ENCODE measurements at places on chromosomes 7 and 10.

- no peak for DNase-seq
Observed at GRCh38 chr10:48671914-48672595, 12.6 kb upstream of the WDFY4 start.

DNA sequence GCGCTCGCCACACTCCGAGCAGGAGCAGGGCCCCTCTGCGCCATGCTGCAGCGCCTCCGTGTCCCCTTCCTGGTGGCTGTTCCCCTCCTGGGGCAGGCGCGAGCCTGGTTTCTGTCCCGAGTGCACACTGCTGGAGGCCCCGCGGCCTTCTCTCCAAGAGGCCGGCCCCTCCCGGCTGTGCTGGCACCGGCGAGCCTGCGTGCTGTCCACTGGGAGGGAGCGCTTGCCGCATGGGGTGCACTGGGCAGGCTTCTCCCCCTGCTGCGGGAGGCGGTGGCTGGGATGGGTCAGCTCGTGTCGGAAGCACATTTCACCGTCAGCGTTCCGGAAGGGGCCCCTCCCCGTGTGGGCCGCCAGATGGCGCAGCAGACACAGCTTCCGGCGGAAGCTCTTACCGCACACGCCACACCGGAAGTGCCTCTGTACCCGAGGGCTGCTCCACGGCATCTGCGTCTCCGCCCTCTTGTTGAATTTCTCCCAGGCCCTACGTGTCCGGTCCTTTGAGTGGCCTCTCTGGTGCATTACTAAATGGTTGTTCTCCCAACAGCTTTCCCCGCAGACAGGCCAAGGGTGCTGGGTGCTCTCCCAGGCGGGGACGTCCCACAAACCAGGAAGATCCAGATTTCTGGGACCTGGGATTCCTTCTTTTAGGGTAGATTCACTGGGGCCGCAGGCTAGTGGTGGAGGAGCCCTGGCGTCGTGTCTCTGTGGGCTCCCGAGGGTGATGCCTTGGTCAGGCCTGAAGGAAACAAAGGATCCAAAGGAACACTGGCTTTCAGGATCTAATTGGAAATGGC is 18.7 kb downstream of the ZNF786 start:
- peak; percentile 31 for DNase-seq

GRCh38 chr7:12909483-12909882 is 222.1 kb downstream of the ARL4A start:
- no peak for DNase-seq

- DNase-seq, result no peak
Observed at GRCh38 chr7:155254018-155254417, 43.7 kb upstream of the INSIG1 start.
